Activated CD4-positive, alpha-beta T cell treated with anti-CD3 and anti-CD28 coated beads for 48 hours (primary cell): ENCODE measurements at places on chromosomes 4 and X.

- no peak for DNase-seq
Observed at GRCh38 chrX:16061296-16061695, 62.1 kb upstream of the GRPR start.

DNA sequence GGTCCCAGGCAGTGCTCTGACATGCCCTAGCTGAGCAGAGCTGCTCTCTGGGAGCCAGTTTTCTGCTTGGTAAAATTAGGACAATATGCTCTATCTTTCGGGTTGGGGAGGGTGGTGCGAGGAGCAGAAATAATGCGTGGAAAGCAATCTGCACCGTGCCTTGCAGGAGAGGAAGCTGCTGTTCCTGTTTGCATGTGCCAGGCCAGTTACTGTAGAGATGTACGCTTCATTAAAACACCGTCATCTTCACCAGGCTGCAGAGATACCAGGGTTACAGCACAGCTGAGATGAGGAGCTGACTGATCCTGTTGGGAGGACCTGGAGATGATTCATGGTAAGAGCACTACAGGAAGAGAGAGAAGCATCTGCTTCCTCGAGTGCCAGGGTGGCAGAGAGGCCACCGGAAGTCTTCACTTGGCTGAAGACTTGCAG is 29.5 kb upstream of the IRF2 start:
- peak; percentile 42 for DNase-seq

GRCh38 chr4:153488006-153488891 is 22.1 kb downstream of the TMEM131L start:
- DNase-seq: peak; percentile 82

- DNase-seq: no peak
Observed at GRCh38 chr4:76762137-76763130, 135.5 kb downstream of the SOWAHB start.

DNA sequence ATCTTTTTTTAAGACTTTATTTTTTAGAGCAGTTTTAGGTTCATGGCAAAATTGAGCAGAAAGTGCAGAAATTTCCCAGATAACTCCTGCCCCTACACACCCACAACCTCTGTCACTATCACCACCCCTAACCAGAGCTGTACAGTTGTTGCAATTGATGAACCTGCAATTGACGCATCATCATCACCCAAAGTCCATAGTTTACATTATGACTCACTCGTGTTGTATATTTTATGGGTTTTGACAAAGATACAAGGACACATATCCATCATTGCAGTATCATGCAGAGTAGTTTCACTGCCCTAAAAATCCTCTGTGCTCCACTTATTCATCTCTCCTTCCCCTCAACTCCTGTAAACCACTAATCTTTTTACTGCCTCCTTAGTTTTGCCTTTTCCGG is 34.5 kb upstream of the WAS start:
- DNase-seq: no peak

DNA sequence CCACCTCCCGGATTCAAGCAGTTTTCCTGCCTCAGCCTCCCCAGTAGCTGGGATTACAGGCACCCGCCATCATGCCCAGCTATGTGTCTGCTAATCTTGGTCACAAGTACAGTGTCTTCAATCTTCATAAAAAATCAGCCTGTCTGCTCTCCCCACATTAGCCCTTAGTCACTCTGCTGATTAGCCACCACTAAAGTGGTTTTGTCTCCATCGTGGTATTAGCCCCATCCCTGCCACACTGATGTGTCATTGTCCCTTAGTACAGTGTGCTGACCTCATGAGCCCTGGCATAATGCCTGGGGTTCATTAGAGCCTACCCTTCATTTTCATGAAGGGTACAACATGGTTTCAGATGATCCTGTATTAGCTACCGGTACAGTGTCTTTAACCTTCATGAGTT is 49.9 kb downstream of the ZNF157 start:
- no peak for DNase-seq

GRCh38 chr4:169971456-169972015 is 54.7 kb downstream of the MFAP3L start:
- DNase-seq: no peak

DNA sequence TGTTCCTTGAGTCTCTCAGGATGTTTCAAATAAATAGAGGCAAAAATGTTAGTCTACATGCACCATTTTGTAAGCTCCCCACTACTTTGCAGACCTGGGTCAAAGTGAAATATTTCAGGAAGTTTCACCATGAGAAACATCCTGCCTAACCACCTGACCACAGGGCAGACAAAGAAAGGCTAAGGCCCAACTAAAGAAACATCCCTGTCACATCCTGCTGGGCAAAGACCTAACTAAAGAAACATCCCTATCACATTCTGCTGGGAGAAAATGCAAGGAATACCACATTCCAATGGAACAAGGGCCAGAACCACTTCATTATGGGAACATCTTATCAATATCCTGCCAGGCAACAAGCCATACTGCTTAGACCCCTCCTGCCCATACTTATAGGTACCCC is 1303.4 kb downstream of the TECRL start:
- no peak for DNase-seq

DNA sequence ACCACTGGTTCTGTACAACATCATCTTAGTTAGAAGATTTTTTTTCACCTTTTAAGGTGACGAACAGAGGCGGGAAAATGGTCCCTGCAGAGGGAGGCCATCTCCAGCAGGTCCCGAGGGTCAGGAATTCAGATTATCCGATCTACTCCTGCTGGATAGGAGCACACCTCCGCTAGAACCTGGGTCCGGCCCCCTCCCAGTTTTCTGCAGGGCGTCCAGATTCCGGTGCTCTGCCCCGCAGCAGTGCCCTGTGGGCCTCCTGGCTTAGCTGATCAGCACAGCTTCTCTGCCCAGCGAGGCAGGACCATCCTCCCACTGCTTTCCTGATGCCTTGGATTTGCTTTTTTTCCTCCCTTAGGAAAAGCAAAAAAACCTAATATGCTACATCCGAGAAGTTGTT is 2.3 kb downstream of the TBL1X start:
- no peak for DNase-seq

GRCh38 chr4:7843831-7844593 is 95.6 kb downstream of the AFAP1 start:
- peak; percentile 87 for DNase-seq

DNA sequence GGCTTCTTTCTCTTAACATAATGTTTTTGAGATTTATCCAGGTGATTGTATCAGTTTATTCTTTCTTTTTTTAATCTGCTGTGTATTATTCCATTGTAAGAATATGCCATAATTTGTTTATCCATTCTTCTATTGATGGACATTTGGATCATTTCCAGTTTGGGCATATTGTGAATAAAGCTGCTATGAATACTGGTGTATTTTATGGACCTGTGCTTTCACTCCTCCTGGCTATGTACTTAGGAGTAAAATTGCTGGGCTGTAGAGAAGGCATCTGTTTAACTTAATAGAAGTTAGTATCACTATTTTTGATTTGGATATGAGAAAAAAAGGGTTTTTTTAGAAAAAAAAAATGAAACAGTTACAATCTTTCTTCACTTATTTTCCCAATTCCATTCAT is 50.0 kb upstream of the FAM9C start:
- DNase-seq: no peak

- DNase-seq: no peak
Observed at GRCh38 chrX:45709381-45709780, 508.7 kb upstream of the DIPK2B start.

DNA sequence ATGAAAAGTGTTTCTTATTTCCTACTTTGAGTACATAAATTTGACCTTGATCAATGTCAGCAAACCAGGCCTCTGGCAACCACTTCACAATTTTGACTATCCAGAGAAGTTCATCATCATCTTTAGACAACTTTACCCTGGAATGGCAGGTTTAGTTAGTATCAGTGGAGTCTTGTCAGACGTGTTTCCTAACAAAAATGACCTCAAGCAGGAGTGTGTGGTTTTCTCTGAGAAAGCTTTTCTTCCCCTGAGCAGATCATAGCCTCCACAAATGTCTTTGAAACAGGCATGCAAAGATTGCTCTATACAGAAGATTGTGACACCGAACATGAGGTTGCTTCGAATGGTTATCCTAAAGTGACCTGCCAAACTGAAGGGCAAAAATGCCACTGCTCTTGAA is 642.3 kb downstream of the RPA4 start:
- DNase-seq: no peak

GRCh38 chr4:86132468-86132867 is 227.4 kb downstream of the MAPK10 start:
- no peak for DNase-seq

- DNase-seq: no peak
Observed at GRCh38 chrX:84044051-84044450, 143.9 kb downstream of the RPS6KA6 start.

- no peak for DNase-seq
Observed at GRCh38 chrX:130793975-130794374, 109.0 kb downstream of the ENOX2 start.

DNA sequence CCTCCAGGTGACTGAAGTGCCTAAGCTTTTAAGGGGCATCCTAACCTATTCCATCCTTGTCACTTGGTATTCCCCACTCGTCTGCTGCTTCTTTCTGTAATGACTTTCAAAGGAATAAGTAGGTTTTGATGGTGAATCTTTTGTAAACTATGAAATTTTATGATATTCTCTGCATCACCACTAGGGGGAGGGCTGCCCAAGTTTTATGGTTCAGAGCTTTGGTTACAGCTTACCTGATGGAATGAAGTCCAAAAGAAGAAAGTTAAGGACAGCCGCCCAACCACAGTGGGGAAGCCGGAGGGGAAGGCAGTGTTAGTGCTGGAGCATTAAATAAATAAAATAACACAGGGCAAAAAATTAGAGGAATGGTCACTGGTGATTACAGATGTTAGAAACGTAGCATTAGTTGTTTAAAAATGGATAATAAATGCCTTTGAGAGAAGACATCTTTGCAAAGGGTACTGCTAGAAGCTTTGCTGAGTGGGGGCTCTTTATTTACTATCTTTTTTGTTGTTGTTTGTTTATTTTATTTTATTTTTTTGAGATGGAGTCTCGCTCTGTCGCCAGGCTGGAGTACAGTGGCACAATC is 204.9 kb downstream of the GBA3 start:
- DNase-seq: peak; percentile 29

DNA sequence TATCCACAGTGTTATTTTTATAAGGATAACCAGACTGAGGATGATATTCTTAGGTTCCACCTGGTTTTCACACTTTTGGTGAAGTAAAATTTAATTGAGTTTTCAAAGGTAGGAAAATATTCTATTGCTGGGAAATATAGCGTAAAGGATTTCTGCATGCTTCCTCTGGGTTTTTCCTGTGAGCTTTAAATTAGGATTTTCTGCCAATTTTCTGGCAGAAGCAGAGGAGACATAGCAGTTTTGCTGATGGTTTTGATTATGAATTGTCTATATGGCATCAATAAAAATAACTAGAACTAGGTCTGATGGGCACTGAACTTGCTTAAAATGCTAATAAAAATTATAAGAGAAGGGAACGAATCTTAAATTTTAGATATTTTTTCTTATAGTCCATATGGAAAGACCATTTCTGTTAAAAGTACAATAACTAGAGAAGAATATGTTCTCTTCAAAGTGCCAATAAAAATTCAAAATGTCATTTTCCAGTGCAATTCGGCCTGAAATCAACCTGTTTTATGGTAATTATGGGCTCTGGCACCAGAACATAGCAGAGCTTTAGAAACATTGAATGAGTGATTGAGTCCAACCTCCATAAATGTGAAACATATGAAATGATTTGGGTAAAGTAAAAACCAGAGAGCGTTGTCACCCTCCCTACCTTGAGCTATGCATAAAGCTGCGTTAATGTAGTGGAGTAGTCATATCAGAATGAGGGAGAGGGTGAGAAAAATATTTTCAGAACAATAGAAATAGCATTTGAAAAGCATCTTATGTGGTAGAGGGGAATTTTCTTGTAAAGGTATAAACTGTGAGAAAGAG is 279.7 kb downstream of the SPRY1 start:
- no peak for DNase-seq

GRCh38 chrX:40098264-40099054 is 701 bp upstream of the BCOR start:
- DNase-seq: peak; percentile 61

DNA sequence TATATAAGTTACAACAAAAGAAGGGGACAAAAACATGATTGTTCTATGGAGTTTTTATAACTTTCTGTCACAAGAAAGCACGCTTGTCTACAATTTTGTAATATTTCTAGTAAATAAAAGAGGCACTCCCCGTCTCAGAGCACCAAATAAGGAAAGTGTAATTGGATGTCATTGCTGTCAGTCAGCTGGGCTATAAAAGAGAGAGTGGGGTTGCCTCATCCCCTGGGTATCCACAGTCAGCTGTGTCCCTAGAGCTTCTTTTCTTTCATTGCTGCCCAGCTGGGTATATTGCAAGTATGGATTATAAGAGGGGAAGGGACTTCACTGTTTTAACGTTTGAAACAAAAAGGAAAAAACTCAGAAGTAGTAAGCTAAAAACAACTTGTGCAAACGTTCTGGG is 61.3 kb downstream of the NPNT start:
- DNase-seq: no peak

DNA sequence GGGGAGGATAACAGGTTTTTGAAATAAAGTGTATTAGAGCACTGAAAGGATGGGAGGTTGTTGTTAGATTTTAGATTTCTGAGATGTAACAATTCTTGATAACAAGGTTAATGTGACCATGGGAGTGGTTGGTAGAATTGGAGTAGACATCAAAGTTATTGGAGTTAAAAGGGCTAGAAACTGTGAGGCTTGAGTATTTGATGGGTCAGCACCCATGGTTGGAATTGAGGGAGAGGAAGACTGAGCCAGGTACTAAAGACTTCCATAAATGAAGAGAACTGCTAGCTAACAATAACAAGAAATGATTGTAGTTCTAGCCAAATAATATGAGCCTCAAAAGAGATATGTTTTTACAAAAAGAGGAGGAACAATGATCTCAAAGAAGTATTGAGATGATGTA is 98.8 kb downstream of the HEPH start:
- DNase-seq: no peak

DNA sequence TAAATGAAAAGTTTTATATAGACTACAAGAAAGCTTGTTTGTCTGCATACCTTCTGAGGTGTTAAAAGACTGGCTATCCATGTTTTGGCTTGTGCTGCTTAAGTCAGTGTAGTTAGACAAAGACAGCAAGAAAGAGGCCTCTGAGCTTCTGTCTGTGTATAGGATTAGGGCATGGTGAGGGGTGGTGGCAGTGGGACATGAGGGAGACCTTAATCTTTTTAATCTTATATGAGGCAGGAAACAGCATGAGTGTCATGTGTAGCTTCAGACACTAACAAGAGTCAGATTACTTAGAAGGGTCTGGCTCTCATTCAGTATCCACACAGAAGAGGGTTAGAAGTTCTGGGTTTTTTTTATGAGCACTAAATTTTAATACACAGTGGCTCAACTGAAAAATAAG is 213.3 kb downstream of the GABRG1 start:
- no peak for DNase-seq

DNA sequence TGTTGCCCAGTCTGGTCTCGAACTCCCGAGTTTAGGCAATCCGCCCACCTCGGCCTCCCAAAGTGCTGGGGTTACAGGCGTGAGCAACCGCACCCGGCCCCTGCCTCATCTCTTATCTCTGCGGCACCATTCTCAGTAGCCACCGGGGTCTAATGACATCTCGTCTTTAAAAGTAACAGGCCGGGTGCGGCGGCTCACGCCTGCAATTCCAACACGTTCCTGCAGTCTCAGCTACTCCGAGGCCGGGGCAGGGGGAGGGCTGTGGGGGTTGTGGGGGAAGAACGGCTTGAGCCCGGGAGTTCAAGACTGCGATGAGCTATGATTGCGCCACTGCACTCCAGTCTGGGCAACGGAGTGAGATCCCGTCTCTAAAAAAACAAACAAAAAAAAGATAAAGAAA is 28.8 kb downstream of the ING2 start:
- DNase-seq: no peak

- no peak for DNase-seq
Observed at GRCh38 chr4:7132249-7132648, 60.1 kb upstream of the SORCS2 start.

GRCh38 chr4:16692961-16693506 is 205.4 kb downstream of the LDB2 start:
- DNase-seq: no peak

GRCh38 chr4:169948271-169948670 is 77.9 kb downstream of the MFAP3L start:
- no peak for DNase-seq
